NCI-H187 (cell line): ENCODE measurements at places on chromosomes 11 and 22.

GRCh38 chr11:14308114-14308896 lies 50.7 kb downstream of the RRAS2 start:
- DNase-seq = no peak

DNA sequence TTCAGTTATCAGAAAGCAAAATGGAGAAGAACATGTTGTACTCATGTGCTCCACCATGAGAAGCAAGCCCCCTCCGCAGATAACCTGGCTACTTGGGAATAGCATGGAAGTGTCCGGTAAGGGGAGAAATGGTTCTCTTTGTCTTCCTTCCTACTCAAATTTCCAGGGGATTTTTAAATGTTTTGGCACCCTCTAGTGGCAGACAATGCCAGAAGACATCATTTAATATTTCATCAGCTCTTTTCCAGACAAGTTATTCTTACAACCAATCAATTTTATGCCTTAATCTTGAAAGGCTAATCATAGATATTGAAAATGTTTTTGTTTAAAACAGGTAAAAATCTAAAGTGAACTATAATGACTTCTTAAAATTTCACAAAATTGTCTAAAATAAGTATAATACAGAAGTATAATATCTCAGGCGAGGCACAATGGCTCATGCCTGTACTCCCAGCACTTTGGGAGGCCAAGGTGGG lies 15.7 kb downstream of the CRTAM start:
- DNase-seq = peak; percentile 20

GRCh38 chr11:11971906-11972547 lies 36.4 kb downstream of the DKK3 start:
- no peak for DNase-seq

DNA sequence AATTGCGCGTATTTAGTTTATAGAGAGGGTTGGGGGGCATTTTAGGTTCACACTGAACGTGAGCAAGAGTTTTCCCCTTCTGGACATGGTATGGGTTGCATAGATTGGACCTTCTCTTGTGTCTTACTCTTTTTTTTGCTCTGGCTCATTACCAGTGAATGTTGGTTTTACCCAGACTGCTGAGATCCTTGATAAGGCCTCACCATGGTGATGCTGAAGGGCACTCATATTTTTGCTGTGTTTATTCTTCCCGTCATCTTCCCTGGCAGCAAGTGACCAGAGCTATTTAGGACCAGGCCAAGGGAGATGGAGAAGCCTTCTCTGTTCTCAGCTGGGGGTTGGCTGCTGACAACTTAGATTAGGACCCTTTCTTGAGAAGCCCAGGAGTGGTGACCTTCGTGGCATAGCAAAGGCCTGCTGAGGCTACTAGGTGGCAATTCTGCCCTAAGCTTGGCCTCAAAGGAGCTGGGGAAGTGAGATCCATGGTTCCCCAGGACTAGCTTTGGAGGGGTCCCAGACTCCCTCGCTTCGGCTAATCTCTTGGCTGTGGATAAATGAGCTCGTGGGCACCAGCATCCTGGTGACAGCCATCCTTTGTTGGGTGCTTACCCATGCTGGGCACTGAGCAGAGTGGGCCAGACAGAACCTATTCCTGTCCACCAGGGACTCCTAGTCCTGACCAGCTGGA lies 47.3 kb downstream of the GRIK4 start:
- DNase-seq = no peak

GRCh38 chr11:89490981-89491690 lies at the start of gene NOX4:
TSS of gene NOX4 (minus strand) at chr11:89491375. CDS start at chr11:89491246, 129 bp downstream.
- no peak for DNase-seq

DNA sequence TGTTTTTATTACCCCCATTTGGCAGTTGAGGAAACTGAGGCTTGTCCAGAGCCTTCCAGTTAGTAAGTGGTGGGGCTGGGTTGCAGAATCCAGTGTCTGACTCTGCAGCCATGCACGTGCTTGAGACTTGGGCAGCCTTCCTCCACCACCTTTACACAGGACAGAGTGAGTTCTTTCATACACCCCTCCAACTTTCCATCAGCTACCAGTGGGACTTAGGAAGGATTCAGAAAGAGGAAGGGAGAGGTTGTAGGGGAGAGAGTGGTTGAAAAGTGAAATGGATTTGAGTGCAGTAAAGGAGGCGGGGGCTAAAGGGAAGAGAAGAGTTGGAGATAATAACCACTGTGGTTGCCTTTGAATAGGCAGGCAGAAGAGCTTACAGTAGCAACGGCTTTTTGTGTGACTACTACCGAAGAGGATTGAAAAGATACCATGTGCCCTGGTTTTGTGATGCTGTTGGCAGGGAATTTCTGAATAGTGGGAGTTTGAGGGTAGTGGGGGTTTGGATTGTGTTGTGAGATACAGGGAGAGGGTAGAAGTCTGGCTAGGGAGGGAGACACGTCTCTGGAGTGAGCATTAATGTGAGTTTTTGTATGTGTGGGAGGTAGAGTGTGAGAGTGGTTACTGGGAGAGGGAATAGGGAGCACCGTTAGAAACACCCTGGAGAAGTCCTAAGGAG lies 1.7 kb downstream of the UVRAG start:
- no peak for DNase-seq

DNA sequence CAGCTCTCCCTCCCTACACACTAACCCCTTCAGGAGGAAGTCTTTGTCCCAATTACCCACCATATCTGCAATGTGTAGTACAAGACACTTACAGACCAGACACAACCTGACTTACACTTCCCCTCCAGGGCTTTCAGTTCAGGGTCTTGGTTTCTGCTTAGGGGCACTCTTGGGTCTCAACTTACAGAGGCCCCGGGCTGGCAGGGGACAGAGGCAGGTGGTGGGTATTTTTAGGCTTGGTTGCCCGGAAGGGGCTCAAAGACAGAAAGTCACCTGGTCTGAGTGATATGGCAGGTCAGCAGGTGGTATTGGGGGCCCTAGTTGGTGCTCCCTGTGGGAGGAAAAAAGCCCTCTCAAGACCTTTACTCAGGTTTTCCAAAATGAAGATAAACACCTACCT lies 3.4 kb upstream of the TMEM184B start:
- DNase-seq = no peak

DNA sequence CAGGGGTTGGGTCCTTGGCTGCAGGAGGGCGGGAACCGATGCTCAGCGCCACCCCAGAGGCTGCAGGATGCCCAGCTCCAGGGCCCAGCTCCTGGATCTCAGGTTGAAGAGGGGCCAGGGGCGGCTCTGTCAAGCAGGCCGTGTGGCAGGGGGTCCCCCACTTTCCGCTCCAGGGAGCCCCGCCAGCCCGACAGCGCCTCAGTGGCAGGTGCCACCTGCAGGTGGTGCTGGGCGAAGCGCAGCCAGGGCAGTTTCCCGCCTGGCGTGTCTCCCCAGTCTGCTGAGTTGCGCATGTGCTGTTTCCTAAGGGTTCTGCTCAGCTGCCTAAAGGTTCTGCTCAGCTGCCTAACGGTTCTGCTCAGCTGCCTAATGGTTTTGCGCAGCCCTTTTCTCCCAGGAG lies 442.1 kb downstream of the POTEH start:
- no peak for DNase-seq

DNA sequence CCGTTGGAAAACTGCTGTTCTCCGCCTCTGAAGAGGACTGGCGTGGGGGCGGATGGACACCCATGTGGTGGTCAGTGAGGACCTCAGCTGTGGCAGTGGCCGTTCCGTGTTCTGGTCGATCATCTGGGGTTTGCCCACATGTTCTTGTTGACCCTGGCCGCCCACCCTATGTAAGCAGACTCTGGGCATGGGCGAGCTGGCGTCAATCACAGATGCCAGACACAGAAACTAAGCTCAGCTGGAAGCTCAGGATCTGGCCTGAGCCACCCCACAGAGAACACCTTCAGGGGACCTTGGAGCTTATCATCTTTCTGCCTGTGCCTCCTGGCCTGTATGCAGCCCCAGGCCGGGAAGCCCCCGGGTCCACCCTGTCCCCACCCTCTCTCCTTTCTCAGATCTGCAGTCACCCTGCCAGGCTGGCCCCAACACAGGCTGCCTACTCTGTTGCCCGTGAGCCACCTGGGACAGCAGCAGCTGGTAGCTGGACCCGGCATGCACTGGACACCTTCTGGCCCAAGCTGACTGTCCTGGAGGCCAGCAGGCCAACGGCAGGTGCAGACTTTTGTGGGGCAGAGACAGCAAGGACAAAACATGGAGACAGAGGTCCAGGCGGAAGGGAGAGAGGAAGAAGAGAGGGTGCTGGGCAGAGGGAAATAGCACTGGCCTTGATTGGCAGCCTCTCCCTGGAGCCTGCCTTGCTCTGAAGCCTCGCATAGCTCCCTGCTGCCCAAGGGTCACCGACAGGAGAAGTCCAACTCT lies 91.5 kb downstream of the PHF21B start:
- no peak for DNase-seq

GRCh38 chr22:49470741-49471503 lies 356.8 kb downstream of the BRD1 start:
- DNase-seq = no peak

- no peak for DNase-seq
Measured at GRCh38 chr11:125431009-125431408, 65.1 kb downstream of the FEZ1 start.

DNA sequence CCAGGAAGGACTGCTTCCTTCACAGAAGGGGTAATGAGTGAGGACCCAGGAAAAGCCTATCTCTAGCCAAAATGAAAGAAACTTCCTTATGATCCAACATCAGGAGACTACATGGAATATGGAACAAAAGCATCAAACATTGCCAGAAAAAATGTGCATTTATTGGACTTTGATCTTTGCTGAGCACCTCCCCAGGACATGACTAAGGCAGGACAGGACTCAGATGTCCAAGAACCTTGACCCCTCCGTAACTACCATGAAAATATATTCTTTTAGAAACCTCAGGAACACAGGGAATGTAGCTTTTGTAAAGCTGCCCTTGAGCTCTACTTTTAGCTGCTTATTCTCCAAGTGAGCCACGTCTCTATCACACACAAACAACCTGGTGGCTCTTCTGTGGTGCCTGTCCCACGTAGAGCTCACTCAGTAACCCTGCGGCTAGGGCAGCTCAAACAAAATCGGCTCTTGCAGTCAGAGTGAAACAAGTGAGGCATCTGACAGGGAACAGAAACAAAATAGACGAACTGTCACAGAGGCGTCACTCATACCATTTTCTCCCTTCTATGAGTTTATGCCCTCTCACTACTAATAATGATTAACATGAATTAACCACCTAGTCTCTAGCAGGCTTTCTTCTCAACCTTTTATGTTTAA lies 471.5 kb upstream of the API5 start:
- no peak for DNase-seq

DNA sequence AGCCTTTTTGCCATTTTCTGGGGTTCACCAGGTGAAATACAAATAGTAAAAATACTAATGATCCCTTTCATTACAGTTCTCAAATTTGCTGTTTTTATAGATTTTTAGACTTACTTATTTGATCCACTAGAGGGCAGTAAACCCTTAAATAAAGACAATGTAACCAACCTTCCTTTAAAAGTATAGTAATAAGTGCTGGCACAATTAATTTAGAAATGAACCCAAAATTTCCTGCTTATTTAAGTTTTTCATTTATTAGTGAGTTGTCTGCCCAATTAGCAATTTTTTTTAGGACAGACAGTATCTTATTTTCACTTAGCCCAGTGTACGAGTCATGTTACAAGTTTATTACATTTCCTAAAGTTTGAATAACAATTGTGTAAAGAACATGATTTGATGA lies 4.7 kb downstream of the DDIAS start:
- no peak for DNase-seq

DNA sequence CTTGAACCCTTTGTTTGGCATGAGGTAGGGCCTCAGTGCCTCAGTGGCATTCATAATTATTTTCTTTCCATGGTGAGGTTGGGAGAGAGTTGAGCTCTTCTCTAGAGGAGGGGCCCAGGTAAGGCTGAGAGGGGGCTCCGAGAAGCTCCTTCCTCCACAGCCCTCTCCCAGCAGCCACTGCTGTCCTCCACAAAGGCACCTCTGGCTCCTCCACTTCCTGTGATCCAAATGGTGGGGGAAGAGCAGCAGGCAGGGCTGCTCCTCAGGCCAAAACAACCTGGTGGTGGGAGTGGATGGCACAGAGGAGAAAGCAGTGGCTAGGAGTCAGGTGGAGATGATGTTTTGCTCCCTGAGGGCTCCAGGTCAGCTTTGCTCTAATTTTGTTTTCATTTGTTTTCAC lies 13.3 kb downstream of the ROBO4 start:
- DNase-seq = no peak

DNA sequence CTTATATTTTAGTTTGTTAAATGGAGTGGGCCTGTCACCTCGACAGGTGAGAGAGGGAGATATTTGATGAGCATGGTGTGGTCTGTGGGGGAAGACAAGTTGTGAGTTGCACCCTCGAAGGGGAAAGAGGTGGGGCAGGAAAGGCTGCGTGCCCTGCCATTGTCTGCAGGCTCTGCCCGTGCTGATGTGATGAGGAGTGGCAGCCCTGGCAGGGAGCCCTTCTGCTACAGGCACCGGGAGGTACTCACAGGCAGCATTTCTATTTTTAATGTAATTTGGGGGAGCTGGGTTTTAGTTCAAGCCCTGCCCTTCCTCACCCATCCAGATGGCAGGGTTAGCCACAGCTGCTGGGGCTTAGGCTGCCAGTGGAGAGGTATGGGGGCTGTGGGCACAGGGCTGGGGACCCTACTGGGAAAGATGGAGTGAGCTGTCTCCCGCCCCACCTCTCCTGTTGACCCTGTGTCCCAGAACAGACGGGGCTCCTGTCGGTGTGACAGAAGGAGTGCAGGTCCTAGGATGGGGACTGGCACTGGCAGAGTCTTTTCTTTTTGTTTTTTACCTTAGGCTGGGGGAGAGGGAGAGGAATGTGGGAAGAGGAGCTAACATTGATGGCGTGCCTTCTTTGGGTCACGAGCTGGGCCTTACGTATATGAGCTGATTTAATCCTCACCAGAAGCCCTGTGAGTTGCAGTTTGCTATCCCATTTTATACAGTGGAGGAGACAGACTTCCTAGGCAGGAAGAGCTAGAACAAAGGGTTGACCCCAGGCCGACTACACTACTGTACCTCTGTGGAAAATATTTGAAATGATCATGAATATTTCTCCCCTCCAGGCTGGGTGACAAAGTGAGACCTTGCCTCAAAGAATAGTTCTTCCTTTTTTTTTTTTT lies 51.6 kb downstream of the CEP164 start:
- DNase-seq = no peak

DNA sequence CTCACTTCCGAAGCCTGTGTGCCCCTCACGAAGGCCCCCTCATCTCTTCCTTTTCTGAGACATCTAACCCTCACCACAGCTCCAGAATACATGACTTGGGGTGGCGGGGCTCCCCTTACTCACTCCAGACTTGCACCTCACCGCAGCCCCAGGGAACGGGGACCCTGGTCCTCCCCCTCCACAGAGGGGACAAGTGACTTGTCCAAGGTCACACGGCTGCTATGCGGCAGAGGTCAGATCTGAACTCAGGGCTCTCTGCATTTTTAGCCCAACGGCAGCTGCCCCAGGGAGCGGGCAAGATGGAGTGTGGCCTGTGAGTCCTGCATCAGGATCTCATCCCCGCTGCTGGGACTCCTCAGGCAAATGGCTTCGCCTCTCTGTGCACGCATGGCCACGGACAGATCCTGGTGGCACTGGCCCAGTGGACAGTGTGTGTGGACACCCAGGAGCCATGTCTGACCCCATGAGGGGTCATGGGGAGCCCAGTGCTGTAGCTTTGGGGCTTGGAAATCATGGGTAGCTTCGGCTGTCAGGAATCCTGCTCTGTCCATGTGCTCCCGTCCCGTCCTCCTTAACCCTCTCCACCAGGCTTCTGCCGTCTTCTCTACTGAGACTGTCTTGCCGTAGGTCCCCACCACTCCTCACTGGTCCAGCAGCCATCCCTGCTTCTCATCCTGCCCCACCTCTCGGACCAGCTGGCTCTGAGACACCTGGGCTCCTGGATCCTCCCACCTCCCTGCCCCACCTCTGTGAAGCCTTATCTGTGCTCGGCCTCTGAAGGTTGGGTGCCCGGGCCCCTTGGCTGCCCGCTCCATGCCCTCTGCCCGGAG lies 48.0 kb upstream of the CARS1 start:
- DNase-seq = no peak
